ENCODE measurements at places on chromosomes 5 and 9.

DNA sequence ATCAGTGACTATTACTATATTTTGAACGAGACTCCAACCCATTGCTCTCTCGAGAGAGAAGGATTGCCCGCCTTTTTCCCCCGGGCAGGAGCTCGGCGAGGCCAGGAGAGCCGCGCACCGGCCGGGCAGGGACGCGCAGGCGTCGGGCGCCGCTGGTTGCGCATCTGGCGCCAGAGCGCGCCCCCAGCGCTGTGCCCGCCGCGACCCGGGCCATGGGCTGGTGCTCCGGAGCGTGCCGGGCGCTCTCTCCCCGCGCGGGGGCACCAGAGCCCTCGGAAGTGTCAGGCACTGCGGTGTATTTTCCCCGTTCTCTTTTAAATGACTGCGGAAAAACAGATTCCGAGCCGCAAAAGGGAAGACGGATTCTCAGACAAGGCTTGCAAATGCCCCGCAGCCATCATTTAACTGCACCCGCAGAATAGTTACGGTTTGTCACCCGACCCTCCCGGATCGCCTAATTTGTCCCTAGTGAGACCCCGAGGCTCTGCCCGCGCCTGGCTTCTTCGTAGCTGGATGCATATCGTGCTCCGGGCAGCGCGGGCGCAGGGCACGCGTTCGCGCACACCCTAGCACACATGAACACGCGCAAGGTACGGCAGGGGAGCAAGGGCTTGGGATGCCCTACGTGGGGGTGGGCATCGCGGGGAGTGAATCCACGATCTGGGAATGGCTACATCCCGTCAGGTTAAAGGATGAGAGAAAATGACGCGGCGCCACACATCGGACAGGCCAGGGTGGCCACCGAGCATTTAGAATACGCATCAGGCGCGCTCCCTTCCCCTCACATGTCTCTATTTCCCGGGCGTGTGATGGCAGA, 1.1 kb upstream of the NTRK2 start:
- ATAC-seq: peak; percentile 90

DNA sequence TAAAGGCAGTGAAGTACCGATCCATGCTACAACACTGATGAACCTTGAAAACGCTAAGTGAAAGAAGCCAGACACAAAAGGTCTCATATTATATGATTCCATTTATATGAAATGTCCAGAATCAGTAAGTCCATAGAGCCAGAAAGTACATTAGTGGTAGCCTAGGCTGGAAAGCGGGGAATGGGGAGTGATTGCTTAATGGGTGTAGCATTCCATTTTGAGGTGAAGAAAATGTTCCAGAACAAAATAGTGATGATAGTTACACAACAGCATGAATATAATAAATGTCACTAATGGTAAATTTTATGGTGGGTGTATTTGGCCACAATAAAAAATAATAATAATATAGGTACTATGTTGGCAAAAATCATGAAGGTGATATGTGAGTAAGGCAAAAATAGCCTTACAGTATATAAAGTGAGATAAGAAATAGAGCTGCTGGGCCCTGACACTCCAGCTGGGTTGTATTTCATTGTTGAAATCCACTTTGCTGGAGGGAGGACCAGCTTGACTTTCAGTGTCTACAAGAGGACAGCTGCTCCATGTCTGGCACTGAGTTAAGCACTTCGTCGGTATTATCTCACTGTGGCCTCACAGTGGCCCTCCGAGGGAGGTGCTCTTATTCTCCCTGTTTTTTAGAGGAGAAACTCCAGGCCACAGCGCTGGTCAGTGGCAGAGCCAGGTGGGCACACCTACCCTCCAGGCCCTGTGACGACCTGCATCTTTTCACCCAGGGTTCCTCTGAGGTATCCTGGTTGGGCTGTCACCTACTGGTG, 22.4 kb upstream of the ANGPTL2 start:
- no peak for ATAC-seq

- no peak for ATAC-seq
Observed at GRCh38 chr5:126014676-126015075, 408.5 kb upstream of the GRAMD2B start.

GRCh38 chr9:27943501-27943900, 370.2 kb upstream of the C9orf72 start:
- no peak for ATAC-seq

GRCh38 chr9:138050472-138051330, 173.1 kb downstream of the CACNA1B start:
- no peak for ATAC-seq

DNA sequence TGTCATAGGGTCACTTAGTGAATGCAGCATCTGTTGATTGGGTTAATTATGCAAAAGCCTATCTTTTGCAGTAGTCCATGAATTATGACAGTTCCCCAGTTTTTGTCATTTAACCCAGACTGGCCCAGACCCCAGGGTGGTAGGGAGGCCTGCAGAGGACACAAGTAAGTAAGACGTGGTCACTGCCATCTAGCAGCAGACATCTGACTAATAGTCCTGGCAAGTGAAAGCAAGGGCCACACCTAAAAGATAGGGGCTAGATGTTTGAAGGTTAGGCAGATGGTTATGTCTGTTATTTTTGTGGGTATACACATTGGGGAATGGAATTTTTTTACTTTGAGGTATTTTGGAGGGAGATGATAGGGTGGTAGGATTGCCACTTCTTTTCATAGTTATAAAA, 48.0 kb downstream of the RAB14 start:
- no peak for ATAC-seq

- ATAC-seq: no peak
Observed at GRCh38 chr9:70385426-70385825, 29.0 kb downstream of the KLF9 start.

Measured in esophagus mucosa (tissue), 1 donor.